ENCODE measurements at places on chromosomes 1 and 21. TPM values are rescaled to one million over a fixed set of nuclear protein-coding genes. Genes with fewer than 3 reads are reported as not detected.

- no peak for DNase-seq
Measured at GRCh38 chr21:29193072-29193471, 62.6 kb downstream of the MAP3K7CL start.

ARHGEF10L gene
- 111 TPM for total RNA-seq

DNA sequence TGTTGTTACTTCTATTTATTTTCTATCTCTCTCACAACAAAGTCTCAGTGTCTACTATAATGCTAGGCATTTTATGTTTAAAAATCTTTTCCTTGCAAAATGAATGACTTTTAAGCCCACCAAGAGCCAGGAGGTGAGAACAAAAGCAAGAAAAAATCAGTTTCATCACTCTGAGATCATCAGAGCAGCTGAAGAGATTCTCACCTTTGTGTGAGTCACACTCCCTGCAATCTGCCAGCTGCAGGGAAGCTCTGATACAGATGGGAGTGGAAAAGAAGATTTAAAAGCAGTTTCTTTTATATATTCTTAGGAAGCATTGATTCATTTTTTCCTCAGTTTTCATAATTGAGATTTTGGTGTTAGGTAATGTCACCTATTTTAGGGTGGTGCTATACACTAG lies 107.6 kb downstream of the LHX9 start:
- no peak for DNase-seq

SLC25A34 gene
- 11.2 TPM for total RNA-seq

KLF17 gene
- total RNA-seq: not detected

- DNase-seq: no peak
Measured at GRCh38 chr1:12661606-12662219, 17.8 kb downstream of the AADACL4 start.

FASLG gene
- total RNA-seq: not detected

GRCh38 chr1:173175514-173176145 lies 31.5 kb downstream of the TNFSF4 start:
- no peak for DNase-seq

All from gastrocnemius medialis (tissue), 4 donors.